Prostate gland (tissue), 2 donors: ENCODE measurements at places on chromosomes 5 and 9.

- no peak for DNase-seq
- no peaks in the 10 kb centered on the region for H3K27me3 ChIP-seq
- no peaks in the 10 kb centered on the region for H3K36me3 ChIP-seq
- no peak overlapping the region for H3K4me3 ChIP-seq
- no peak overlapping the region for H3K27ac ChIP-seq
- no peaks in the 10 kb centered on the region for H3K4me1 ChIP-seq
Observed at GRCh38 chr5:52856564-52856963, 68.8 kb downstream of the ITGA1 start.

- no peaks in the 10 kb centered on the region for H3K4me1 ChIP-seq
- no peak overlapping the region for H3K27ac ChIP-seq
- H3K36me3 ChIP-seq = no peaks in the 10 kb centered on the region
- no peak for DNase-seq
- H3K27me3 ChIP-seq = no peaks in the 10 kb centered on the region
Observed at GRCh38 chr5:98906756-98907355, 22.0 kb downstream of the CHD1 start.

DNA sequence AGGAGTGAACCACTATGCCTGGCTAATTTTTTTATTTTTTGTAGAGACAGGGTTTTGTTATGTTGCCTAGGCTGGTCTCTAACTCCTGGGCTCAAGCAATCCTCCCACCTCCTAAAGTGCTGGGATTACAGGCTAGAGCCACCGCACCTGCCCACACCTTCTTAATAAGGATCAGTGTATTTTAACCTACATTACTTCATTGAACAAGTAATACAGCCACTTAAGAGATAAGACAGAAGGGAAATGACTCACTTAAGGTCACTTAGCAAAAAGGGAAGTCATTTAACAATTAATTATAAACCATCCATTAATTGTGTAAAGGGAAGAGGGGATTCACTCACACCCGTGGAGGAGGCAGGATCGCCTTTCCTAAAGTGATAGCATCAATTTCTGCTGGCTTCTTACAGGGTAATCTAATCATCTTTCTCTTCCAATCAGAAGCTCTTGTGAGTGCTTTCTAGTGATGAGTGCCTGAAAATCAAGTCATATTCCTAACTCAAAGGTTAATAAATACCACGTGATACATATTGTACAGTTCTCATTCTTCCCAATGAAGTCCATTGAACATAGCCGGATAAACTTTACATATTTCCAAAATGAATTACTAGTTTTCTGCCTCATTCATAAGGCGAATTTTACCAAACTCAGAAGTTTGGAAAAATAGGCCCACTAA lies 3.5 kb downstream of the FBXW11 start:
- peak overlapping the region; percentile 57 for H3K27ac ChIP-seq
- DNase-seq = no peak
- peaks cover 16% of the 10 kb centered on the region for H3K4me1 ChIP-seq

DNA sequence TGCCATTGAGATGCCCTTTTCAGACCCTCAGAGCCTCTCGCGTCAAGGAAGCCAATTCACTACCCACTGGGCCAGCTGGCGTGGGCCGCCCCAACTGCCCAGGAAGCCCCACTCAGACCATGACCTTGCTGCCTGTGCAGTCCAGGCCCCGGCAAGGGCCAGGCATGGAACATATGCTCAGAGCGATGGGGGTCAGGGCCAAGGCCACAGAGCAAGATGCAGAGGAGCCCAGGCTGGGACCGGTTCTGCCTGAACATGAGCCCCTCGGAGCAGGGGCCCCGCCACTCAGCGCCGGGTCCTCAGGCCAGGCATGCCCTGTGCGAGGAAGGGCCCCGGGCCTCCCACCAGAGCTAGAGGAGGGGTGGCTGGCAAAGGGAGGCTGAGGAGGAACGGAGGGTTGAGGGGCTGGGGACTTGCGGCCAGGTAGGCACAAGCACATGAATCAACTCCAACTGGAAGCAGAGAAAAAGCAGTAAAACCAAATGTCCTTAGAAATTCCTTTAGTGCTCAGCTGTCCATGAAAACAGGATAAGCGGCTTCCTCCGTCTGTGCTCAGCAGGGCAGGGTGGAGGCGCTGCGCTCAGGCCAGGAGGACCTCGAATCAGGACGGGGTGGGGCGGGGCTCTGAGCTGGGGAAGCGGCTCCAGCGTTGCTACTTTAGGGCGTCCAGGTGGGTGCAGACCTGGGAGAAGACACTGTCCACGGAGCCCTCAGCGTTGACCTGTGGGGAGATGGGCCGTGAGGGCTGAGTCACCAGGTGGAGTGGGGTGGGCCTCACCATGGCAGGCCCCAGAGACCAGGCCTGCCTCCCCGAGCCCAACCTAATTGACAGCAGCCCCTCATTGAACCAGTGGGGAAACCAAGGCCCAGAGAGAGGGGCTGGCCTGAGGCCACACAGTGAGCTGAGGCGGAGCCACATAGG lies 9.9 kb downstream of the AK1 start:
- no peak for DNase-seq
- no peak overlapping the region for H3K27ac ChIP-seq
- H3K27me3 ChIP-seq = no peaks in the 10 kb centered on the region
- H3K36me3 ChIP-seq = no peaks in the 10 kb centered on the region

DNA sequence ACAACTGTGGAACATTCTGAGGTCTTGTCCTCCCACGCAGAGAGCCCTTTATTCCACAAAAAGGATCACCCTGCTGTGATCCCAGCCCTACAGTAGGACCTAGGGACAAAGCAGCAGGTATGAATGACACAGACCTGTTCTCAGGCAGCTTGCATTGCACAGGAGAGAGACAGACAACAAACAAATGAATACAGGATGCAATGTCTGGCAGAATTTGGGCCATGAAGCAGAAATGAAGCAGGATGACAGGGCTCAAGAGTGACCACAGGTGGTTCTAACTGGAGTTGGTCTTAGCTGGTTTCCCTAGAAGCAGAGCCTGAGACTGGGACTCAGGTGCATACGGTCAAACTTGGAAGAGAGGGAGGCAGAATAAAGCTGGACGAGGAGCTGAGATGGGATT lies 388.8 kb downstream of the CDK5RAP2 start:
- no peaks in the 10 kb centered on the region for H3K4me1 ChIP-seq
- no peaks in the 10 kb centered on the region for H3K27me3 ChIP-seq
- no peak for DNase-seq
- H3K27ac ChIP-seq = no peak overlapping the region
- no peak overlapping the region for H3K4me3 ChIP-seq

DNA sequence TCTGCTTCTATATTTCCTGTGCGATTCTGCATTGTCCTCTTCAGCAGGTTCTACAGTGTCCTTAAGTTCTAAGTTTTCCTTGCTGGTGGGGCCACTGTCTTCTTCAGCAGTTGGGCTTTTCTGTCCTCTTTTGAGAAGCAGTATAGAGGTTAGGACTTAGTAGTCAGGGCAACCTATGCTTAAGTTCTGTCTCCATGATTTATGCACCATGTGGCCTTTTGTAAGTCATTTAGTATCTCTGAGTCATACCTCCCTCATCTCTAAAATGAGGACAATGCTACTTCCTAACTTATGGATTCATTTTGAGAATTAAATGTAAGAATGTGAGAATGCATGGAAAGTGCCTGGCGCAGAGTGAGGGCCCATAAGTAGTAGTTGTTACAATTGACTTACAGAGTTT lies 46.8 kb downstream of the GRIN3A start:
- H3K27ac ChIP-seq = no peak overlapping the region
- no peaks in the 10 kb centered on the region for H3K27me3 ChIP-seq
- H3K36me3 ChIP-seq = no peaks in the 10 kb centered on the region
- DNase-seq = no peak
- H3K4me3 ChIP-seq = no peak overlapping the region
- H3K4me1 ChIP-seq = no peaks in the 10 kb centered on the region

DNA sequence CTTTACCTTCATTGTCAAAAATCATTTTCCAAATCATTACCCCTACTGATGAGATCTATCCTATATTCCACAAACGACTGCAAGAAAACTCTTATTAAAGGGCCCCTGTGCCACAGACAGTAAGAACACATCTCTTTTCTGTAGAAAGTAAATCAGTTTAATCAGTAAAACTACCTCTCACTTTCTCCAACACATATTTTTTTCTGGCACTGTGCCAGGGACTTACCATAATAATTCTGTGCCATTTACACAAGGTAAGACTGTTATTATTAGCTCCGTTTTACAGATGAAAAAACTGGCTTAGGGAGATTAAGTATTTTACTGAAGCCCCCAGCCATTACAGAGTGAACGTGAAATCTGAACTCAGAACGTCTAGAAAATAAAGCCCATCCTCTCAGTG lies 587.0 kb upstream of the COX7C start:
- no peaks in the 10 kb centered on the region for H3K36me3 ChIP-seq
- no peaks in the 10 kb centered on the region for H3K4me1 ChIP-seq
- H3K4me3 ChIP-seq = no peak overlapping the region
- no peak for DNase-seq
- H3K27ac ChIP-seq = no peak overlapping the region
